ENCODE measurements at places on chromosomes 12 and 14. TPM values are rescaled to one million over a fixed set of nuclear protein-coding genes. Genes with fewer than 3 reads are reported as not detected.

PRIM1 gene
- total RNA-seq: 11.3 TPM

NPAS3 gene
- total RNA-seq: not detected

MYF6 gene
- total RNA-seq: not detected

ASCL1 gene
- not detected for total RNA-seq

PTPN21 gene
- total RNA-seq: not detected

ZNF891 gene
- 3.1 TPM for total RNA-seq

DYRK4 gene
- total RNA-seq: 10.4 TPM

SOAT2 gene
- total RNA-seq: 0.83 TPM

GRCh38 chr12:6047249-6048237 lies 76.9 kb downstream of the VWF start:
- H3K4me3 ChIP-seq: peak overlapping the region; percentile 58
- DNase-seq: no peak
- H3K36me3 ChIP-seq: peaks cover 9% of the 10 kb centered on the region
- H3K27ac ChIP-seq: no peak overlapping the region
- H3K4me1 ChIP-seq: peaks cover 5% of the 10 kb centered on the region

DNA sequence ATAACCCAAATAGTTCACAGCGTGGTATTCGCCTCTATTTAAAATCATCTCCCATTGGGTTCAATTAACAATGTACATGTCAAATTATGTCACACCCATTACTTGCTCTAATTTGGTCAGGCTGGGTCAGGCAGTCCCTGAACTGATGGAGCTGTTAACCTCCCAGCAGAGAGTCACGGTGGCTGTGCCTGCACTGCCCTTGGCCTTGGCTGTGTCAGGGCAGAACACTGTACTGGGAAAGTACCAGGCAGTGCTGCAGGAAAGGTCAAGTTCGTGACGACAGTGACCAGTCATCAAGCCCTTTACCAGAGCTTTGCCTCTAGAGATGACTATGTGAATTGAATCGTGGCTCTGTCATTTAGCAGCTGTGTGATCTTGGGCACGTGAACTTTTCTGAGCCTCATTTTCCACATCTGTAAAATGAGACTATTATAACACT lies 100.0 kb downstream of the ARF6 start:
- H3K36me3 ChIP-seq: peaks cover 3% of the 10 kb centered on the region
- H3K27ac ChIP-seq: peak overlapping the region; percentile 90
- H3K27me3 ChIP-seq: no peaks in the 10 kb centered on the region
- no peak for DNase-seq

DNA sequence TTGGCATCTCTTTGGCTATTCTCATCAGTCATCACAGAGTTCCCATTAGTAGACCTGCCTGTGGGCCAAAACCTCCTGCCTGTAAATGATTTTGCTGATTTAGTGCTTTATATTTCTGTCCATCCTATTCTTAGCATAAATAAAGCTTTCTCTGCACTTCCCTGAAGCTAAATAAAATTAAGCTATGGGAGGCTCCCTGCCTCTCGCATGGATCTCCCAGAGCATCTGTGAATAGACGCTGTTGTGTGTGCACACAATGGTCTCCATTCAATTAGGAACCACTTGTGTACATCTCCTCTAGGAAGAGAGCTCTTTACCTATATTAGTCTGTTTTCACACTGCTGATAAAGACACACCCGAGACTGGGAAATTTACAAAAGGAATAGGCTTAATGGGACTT lies 80.4 kb downstream of the PPFIBP1 start:
- H3K27ac ChIP-seq: no peak overlapping the region
- H3K4me3 ChIP-seq: no peak overlapping the region

GRCh38 chr14:54653712-54654469 lies 87.0 kb downstream of the SAMD4A start:
- peaks cover 2% of the 10 kb centered on the region for H3K4me1 ChIP-seq
- H3K27ac ChIP-seq: no peak overlapping the region
- DNase-seq: no peak
- peaks cover 4% of the 10 kb centered on the region for H3K36me3 ChIP-seq
- peaks cover 50% of the 10 kb centered on the region for H3K27me3 ChIP-seq
- H3K4me3 ChIP-seq: no peak overlapping the region

DNA sequence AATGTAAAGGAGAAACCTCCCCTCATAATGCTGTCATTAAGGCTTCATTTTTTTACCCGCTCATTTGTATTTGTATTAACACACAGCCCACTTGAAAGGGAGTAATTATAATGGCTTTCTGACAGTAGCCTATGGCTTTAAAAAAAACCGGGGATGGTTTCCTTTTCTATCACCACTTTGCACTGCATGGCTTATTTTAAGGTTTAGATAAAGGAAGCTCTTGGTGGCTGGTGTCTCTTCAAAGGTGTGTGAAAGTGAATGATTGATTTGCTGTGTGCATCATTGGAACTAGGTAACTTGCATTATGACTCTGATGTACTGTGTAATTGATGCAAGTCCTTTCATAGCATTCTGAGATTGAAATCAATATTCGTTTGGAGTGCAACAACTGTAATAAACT lies 80.7 kb downstream of the NPAS3 start:
- H3K36me3 ChIP-seq: no peaks in the 10 kb centered on the region
- no peak overlapping the region for H3K4me3 ChIP-seq
- peaks cover 7% of the 10 kb centered on the region for H3K27me3 ChIP-seq
- peaks cover 2% of the 10 kb centered on the region for H3K4me1 ChIP-seq
- H3K27ac ChIP-seq: no peak overlapping the region

- no peak overlapping the region for H3K4me3 ChIP-seq
- no peak for DNase-seq
- H3K27me3 ChIP-seq: no peaks in the 10 kb centered on the region
- no peaks in the 10 kb centered on the region for H3K4me1 ChIP-seq
Observed at GRCh38 chr12:117019866-117020265, 79.3 kb downstream of the TESC start.

- no peaks in the 10 kb centered on the region for H3K36me3 ChIP-seq
- H3K4me1 ChIP-seq: peaks cover 3% of the 10 kb centered on the region
Observed at GRCh38 chr12:93319523-93320050, 58.1 kb upstream of the NUDT4 start.

DNA sequence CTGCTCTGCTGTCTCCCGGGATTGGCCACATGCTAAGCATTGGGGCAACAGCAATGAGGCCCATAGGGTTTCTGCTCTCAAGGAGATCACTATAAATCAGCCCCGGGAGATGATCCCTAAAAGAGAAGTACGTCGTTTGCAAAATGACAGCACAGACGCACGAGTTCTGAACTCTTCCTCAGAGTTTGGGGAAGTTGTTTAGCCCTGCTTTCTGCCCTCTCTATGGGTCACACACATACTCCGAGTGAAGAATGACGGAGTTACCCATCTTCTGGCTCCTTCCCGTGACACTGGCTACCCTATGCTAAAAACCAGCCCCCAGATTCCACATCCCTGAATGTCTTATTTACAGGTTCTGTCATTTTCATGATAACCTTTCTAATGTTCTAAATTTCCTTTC lies 258.0 kb upstream of the PLEKHG7 start:
- peaks cover 2% of the 10 kb centered on the region for H3K4me1 ChIP-seq
- no peak overlapping the region for H3K27ac ChIP-seq
- DNase-seq: no peak

DNA sequence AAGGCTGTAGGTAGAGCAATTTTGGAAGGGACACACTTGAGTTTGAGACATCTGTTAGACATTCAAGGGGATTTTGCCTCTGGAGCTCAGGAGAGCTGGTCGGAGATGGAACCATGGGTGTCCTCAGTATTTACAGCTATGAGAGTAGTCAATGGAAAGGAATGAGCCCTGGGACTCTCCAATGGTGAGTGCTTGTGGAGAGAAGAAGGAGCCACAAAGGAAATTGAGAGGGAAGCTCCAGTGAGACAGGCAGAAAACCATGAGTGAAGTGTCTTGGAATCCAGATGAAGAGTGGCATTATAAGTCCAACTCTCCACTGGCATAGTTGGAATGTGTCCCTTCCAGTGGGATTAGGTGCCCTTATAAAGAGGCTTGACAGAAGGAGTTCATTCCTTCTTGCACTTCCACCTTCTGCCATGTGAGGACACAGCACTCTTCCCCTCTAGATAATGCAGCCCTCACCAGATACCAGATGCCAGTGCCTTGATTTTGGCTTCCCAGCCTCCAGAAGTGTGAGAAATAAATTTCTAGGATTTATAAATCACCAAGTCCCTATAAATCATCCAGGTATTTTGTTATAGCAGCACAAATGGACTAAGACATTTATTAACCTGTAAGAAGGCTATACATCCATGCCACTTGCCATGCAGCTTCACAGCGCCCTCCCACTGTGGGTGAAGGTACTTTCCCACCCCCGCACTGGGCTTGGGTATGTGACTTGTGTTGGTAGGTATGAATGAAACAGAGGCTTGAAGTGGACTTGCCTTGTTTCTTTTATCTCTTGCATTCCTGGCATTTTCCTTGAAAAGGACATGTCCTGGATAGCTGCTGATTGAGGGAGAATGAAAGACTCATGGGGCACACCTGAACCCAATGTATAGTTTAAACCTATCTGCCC lies 27.3 kb downstream of the LLPH start:
- peaks cover 48% of the 10 kb centered on the region for H3K27me3 ChIP-seq
- no peak overlapping the region for H3K27ac ChIP-seq
- peaks cover 5% of the 10 kb centered on the region for H3K4me1 ChIP-seq
- peaks cover 3% of the 10 kb centered on the region for H3K36me3 ChIP-seq

DNA sequence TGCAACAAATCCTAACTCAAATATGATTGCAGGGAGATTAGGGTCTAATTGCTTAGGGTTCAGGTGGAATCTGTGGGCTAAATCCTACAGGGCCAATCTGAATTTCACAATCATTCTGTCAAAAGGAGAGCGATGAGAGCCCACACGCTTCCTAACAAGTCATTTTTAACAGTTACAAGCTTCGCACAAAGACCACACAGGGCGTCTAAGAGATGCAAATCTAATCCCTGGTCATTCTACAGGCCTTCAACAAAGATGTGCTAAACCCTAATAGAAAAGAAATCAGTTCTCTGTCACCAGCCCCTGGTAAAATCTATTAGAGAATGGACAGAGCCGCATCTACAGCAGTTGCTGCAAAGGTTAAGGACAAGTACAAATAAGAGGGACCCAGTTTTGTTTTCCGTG lies 15.3 kb downstream of the NKX2-1 start:
- peaks cover 73% of the 10 kb centered on the region for H3K27me3 ChIP-seq
- peaks cover 8% of the 10 kb centered on the region for H3K4me1 ChIP-seq
- peaks cover 17% of the 10 kb centered on the region for H3K36me3 ChIP-seq
- peak overlapping the region; percentile 81 for H3K4me3 ChIP-seq

DNA sequence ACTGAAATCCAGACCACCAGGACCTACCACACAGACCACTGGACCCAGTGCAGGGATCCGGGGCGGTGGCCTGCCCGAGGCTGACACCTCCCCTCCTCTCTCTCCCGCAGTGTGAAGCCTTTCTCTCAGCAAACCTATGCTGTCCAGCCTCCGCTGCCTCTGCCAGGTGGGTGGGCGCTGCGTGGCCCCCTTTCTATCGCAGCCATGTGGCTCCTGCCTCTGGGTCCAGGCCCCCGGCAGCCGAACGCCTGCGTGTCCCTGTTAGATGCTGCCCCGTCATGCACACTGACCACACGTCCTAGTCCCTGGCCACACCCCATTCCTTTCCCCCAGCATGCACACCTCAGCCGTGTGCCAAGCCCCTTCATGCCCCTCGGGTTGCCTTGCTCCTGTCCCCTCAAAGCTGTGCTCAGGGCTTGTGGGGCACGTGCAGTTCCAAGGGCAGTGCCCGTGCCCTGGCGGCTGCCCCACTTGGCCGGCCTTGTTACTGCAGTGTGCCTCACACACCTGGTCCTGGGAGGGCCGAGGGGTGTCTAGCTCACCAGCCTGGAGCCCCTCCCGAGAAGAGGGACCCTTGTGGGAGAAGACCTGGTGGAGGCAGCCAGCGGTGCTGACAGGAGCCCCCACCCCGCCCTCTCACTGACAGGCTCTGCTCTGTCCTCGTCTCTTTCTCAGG lies 58.0 kb upstream of the TSPAN9 start:
- no peak overlapping the region for H3K27ac ChIP-seq
- no peak for DNase-seq
- H3K27me3 ChIP-seq: peaks cover 16% of the 10 kb centered on the region

DNA sequence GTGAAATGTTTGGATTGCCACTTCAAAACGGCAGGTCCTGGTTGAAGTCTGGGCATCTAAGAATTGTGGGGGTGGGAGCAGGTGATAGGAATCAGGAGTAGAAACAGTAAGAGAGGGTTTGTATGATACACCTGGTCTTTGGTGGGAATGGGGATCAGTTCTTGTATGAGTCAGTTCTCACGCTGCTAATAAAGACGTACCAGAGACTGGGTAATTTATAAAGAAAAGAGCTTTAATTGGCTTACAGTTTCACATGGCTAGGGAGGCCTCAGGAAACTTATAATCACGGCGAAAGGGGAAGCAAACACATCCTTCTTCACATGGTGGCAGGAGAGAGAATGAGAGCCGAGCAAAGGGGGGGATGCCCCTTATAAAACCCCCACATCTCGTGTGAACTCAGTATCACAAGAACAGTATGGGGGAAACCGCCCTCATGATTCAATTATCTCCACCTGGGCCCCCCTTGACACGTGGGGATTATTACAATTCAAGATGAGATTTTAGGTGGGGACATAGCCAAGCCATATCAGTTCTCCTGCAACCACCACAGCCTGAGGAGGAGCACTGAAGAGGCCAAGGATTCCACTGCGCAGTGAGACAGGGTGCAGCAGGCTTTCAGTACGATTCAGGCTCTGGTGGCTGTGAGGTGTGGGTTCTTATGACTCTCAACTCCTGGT lies 52.1 kb downstream of the DRAM1 start:
- H3K36me3 ChIP-seq: no peaks in the 10 kb centered on the region
- DNase-seq: no peak
- no peak overlapping the region for H3K4me3 ChIP-seq
- no peak overlapping the region for H3K27ac ChIP-seq
- H3K27me3 ChIP-seq: peaks cover 65% of the 10 kb centered on the region
- H3K4me1 ChIP-seq: no peaks in the 10 kb centered on the region

DNA sequence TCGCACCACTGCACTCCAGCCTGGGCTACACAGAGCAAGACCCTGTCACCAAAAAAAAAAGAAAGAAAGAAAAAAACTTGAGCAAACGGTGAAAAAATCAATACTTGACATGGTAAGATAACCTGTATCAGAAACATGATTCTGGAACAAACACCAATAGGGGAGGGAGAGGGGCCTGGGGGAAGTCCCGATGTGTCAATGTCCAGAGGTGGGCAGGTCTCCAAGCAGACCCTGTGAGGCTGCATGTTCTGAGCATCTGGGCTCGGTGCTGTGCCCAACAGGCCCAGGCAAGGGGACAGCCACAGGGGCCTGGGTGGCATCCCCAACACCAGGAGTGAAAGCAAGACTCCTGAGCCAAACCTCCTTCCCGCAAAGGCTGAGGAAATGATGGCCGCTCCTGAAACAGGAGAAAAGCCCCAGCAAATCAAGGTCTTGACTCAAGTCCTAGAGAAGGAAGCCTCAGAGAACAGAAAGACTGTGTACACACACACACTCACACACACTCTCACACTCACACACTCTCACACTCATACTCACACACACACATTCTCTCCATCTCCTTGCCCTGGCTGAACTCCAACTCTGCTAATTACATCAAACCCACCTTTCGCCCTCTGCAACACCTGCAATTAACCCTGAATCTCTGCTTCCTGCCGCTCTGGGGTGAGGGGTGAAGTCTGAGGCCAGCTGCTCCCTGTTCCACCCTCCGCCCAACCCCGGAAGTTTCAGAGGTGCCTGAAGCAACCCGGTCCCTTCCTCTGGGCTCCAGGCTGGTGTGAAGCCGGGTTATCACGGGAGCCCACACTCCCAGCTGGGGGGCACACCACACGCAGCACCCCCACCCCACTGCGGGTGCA lies 20.4 kb downstream of the CCDC88C start:
- H3K36me3 ChIP-seq: peaks cover 4% of the 10 kb centered on the region
- peak; percentile 47 for DNase-seq
- H3K27me3 ChIP-seq: no peaks in the 10 kb centered on the region
